Mesothelial cell of epicardium (in vitro differentiated cells): ENCODE measurements at places on chromosomes 1 and 21. TPM values are rescaled to one million over a fixed set of nuclear protein-coding genes. Genes with fewer than 3 reads are reported as not detected.

DNA sequence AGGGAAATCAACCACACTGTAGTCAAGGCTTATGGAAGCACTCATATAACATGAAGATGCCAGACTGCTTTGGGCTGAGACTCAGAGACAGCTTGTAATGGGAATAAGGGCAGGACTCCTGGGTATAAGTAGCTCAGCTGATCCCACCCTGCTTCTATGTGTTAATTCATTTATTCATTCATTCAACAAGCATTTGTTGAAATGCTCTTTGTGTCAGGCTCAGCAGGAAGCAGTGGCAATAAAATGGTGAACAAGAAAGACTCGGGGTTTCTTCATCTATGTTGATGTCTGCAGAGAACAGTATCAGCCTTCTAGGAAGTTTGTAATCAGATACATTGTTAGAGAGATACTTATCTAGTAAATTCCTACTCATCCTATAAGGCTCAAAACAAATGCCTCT is 145.5 kb upstream of the DMRTA2 start:
- DNase-seq: no peak

- DNase-seq: no peak
Measured at GRCh38 chr1:5559078-5559477, 433.1 kb downstream of the NPHP4 start.

The GJA4 gene
- not detected in 3 replicates for total RNA-seq

The FBXO2 gene
- total RNA-seq: 2.6 to 3.3 TPM (median 3.1 TPM) in 3 replicates

The DISC1 gene
- 9.1 to 11.4 TPM (median 9.1 TPM) in 3 replicates for total RNA-seq

The PAPPA2 gene
- total RNA-seq: 0.25 to 1.00 TPM (median 0.32 TPM) in 3 replicates

- no peak for DNase-seq
Measured at GRCh38 chr1:198483006-198483405, 57.5 kb downstream of the ATP6V1G3 start.

The DENND2D gene
- total RNA-seq: 4.1 to 4.8 TPM (median 4.7 TPM) in 3 replicates

The LCE1F gene
- not detected in 3 replicates for total RNA-seq

The UBE4B gene
- 61.3 to 64.5 TPM (median 63.7 TPM) in 3 replicates for total RNA-seq
